ENCODE measurements at places on chromosomes 16 and 17.

- DNase-seq = no peak
Observed at GRCh38 chr17:8941520-8941919, 24.0 kb downstream of the PIK3R5 start.

GRCh38 chr16:85641776-85642176 is 28.7 kb downstream of the GSE1 start:
- no peak for DNase-seq

GRCh38 chr17:69489313-69489712 is 74.8 kb downstream of the MAP2K6 start:
- no peak for DNase-seq

GRCh38 chr16:84247331-84247730 is 7.5 kb upstream of the KCNG4 start:
- no peak for DNase-seq

DNA sequence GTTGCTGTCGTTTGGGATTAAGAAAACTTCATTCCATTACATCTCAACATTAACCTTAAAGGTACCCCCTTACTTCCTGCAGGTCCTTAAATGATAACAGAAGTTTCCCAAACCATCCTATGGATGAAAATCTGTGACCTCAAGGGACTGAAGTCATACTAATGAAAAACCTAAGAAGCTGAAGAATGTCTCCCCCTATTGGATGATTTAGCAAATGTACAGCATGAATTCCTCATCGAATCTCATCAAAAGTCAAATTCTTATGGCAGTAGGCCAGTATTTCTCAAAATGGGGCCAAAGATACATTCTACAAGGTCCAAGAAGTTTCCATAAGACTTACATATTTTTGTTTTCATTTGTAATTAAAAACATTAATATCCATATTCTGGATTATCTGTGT is 13.5 kb downstream of the SCO1 start:
- no peak for DNase-seq

DNA sequence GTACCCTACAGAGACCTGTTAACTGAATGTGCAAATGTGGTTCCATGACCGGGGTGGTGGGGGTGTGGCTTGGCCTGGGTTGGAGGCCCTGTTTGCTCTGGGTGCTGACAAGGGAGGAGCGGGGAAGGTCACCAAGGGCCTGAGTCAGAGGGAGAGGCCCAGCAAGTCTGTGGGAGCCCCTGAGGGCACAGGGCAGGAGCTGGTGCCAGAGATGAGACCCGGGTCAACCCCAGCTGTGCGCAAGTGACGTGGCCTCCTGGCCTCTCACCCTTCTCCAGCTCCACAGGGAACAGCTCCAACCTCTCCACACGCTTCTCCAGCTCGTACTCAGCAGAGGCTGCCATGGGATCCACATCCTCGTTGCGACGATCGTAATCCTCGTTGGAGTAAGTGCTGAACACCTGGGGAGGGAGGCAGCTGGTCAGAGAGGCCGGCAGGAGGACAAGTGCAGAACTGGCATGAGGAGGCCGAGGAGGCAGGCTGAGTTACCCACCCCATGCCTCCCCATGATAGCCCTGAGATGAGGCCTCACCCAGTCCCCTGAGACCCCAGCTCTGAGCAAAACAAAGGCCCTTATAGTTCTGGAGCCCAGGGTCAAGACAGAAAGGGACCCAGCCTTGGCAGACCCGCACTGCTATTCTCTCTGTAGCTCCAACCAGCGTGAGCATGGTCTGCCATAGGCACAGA is 5.5 kb downstream of the PPP1R9B start:
- no peak for DNase-seq

- DNase-seq = no peak
Observed at GRCh38 chr16:35148748-35149147, 1689.3 kb downstream of the TP53TG3F start.

GRCh38 chr16:73565263-73565662 is 517.3 kb upstream of the ZFHX3 start:
- DNase-seq = no peak

DNA sequence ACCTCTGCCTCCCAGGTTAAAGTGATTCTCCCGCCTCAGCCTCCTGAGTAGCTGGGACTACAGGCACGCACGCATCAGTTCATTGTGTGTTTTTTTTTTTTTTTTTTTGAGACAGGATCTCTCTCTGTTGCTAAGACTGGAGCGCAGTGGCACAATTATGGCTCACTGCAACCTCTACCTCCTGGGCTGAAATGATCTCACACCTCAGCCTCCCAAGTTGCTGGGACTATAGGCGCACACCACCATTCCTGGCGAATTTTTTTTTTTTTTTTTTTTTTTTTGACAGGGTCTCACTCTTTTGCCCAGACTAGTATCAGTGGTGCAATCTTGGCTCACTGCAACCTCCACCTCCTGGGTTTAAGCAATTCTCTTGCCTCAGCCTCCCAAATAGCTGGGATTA is 17.8 kb upstream of the RAPGEFL1 start:
- DNase-seq = no peak

DNA sequence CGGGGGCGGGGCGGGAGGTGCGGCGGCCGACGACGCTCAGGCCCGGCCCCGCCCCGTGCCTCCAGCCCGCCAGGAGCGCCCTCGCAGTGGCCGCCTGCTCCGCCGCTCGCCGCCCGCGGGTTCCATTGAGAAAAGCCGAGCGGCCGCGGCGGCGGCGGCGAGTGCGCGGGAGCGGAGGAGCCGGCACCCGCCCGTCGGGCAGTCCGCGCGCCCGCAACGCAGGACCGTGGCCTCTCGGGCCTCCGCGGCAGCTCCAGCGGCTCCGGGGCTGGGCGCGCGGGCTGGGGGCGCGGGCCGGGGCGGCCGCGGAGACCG is at the start of gene ZFPM1:
Gene ZFPM1 (plus strand): TSS at position 64 of the 315 bp plus-strand sequence. CDS start 359 bp downstream, outside the sequence.
- no peak for DNase-seq

DNA sequence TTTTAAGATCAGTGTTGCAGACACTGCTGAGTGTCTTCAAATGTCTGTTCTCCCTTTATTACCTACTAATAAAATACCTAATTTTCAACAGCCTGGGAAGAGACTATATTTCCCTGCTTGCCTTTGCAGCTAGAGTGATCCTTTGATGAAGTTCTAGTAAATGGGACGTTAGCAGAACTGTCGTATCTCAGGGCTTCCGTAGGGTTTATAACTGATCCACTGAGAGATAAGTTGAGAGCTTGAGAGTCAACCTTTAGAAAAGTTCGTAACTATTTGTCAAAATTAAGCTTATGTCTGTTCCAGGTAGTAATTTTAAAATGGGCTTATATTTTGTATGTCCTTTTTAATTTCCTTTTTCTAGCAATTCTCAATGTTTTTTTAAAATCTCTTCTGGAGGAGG is 527.0 kb downstream of the MAF start:
- no peak for DNase-seq

GRCh38 chr17:73132085-73132492 is 32.7 kb upstream of the SSTR2 start:
- DNase-seq = no peak

GRCh38 chr16:82195917-82196494 is 26.0 kb upstream of the MPHOSPH6 start:
- peak; percentile 14 for DNase-seq

- no peak for DNase-seq
Observed at GRCh38 chr16:57540906-57541753, 1.3 kb upstream of the ADGRG5 start.

Measured in non-pigmented ciliary epithelial cell (primary cell).